ENCODE measurements at places on chromosomes 1 and 21.

GRCh38 chr1:25800703-25801377, 847 bp downstream of the SELENON start:
- no peak for DNase-seq

GRCh38 chr1:208059409-208060001, 148.6 kb upstream of the CD34 start:
- DNase-seq: no peak

DNA sequence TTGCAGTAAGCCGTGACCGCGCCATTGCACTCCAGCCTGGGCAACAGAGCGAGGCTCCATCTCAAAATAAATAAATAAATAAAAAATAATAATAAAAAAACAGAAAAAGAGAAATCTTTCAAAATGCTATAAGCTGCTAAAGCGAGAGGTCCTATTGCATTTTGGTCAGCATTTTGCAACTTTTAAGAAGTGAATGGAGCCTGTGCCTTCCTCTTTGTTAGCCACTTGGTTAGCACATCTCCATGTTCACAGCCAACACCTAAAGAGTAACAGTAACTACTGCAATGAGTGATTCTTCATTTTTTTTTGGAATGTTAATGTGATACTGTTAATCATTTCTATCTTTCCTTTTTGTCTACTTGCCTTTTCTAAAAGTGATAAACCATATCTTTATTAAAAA, 80.6 kb downstream of the ERG start:
- no peak for DNase-seq

GRCh38 chr1:215600867-215601266, 33.8 kb downstream of the KCTD3 start:
- no peak for DNase-seq

- no peak for DNase-seq
These were observed 23.6 kb downstream of the DIP2A start for GRCh38 chr21:46482225-46482845.

GRCh38 chr1:228507961-228508652, 20.9 kb downstream of the RNF187 start:
- DNase-seq: no peak

DNA sequence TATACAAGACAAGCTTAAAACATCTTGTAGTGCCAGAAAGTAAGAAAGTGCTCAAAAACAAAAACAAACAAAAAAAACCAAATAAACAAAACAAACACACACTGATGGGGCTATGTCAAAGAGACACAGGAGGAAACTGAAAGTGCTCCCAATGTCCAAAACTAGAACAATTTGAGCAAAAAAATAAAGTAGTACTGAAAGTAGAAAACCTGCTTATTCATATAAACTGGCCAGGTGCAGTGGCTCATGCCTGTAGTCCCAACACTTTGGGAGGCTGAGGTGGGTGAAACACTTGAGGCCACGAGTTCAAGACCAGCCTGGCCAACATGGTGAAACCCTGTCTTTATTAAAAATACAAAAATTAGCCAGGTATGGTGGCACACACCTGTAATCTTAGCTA, 129.9 kb downstream of the GLUL start:
- DNase-seq: no peak

DNA sequence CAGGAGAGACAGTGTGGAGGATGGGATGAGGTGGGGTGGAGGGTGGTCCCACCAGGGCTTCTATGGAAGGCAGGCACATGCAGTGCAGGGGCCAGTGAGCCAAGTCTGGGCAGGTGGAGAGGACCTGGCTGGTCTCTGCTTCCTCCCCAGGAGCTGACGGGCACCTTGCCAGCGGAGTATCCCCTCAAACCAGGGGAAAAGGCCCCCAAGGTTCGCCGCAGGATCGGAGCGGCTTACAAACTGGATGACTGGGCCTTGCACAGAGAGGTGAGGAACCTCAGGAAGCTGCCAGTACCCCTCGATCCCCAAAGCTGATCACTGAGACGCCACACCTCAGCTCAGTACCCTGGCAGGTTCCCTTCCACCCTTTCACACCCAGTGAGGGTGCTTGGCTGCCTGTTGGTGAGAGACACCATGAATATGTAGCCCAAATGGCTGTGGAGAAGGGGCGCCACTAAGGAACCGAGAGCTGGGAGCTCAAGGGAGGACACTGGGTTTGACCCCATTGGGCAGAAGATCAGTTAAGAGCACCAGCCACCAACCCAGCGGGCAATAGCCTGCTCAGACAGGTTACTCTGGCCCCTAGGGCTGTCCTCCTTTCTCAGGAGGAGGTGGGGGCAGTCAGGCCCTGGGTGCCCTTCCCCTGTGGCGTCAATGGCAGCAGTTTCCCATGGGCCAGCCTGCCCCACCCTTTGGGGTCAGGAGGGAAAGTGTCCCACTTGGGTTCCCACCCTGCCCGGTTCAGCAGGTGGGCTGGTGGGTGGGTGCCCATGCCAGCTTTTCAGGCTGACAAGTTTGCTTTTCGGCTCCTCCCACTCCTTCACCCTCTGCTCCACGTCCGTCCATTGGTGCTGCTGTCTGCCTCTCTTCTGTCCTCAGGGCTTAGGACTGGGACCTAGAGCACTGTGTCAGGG, 5.5 kb downstream of the INAVA start:
- no peak for DNase-seq

- no peak for DNase-seq
These were observed 164.1 kb upstream of the IRF2BP2 start for GRCh38 chr1:234773936-234774677.

DNA sequence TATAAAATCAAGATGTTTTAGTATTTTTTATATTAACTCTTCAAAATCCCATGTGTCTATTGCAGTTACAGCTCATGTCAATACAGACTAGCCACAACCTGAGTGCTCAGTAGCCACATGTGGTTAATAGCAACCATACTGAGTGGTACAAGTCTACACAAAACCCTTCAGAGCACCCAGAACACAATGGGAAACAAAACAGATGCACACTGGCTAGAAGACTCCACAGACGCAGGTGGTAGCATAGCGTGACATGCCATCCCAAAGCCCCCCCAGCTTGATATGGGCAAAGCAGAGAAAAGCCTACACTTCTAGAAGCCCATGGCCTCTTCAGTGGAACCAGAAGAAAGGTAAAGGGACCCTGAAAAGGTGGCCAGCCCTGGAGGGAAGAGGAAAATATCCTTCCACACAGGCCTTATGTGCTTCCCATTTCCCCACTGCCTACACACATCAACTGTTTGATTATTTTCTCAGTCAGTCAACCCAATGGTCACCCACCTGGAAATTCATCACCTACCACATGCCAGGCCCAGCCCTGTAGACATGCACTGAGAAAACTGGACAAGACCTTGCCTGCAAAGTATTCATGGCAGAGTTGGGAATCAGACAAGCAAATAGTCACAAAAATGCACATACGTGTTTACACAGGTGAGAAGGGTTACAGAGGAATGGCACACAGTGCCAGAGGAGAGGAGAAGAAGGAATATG, 175.0 kb downstream of the VAV3 start:
- no peak for DNase-seq

DNA sequence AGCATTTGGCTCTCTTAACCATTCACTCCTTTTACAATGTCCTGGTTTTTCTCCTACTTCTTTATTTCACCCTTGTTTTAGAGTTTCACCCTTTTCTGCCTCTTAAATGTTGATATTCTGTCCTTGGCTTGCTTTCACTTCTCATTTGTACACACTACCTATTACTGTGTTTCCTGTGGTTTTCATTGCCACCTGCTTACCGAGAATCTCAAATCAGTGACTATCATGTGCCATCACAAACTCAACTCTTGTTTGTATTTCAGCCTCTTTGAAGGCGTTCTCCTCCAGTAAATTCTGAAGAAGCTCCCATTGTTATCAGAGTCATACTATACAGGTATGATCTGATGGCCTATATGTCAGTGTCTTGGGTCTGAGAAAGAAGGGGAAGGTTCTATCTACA, 65.7 kb downstream of the NPHS2 start:
- DNase-seq: no peak

DNA sequence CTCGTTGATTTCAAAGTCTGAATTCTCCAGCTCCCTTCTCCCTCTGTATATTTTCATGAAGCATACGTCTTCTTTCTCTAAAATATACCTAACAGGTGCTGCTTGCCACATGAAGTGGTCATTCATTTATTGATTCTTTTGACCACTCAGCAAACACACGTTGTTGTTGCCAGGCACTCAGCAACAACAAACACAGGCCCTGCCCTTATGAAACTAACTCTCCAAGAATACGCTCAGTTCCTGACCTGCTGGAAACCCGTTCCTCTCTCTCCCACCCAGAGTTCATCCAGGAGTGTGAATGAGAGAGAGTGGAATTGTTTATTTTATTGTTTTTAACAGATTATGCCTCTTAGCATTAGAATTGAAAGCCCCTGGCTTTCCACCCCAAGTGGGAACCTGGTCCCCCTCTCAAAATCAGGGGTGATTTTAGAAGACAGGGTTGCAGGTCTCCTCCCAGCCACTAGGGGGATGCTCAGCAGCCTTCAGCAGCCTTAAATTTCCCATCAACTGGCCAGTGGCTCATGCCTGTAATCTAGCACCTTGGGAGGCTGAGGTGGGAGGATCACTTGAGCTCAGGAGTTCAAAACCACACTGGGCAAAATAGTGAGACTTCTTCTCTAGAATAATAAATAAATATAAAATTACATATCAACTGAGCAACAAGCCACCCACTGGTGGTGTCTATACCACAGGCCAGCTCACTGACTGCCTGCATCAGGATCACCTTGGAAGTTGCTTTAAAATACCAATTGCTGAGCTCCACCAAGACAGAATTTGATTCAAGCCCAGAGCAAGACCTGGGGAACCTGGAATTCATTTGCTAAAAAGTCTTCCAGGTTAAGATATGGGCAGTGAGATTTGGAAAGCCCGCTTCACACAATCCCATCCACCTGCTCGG, 181.0 kb upstream of the KLHDC7A start:
- DNase-seq: no peak

DNA sequence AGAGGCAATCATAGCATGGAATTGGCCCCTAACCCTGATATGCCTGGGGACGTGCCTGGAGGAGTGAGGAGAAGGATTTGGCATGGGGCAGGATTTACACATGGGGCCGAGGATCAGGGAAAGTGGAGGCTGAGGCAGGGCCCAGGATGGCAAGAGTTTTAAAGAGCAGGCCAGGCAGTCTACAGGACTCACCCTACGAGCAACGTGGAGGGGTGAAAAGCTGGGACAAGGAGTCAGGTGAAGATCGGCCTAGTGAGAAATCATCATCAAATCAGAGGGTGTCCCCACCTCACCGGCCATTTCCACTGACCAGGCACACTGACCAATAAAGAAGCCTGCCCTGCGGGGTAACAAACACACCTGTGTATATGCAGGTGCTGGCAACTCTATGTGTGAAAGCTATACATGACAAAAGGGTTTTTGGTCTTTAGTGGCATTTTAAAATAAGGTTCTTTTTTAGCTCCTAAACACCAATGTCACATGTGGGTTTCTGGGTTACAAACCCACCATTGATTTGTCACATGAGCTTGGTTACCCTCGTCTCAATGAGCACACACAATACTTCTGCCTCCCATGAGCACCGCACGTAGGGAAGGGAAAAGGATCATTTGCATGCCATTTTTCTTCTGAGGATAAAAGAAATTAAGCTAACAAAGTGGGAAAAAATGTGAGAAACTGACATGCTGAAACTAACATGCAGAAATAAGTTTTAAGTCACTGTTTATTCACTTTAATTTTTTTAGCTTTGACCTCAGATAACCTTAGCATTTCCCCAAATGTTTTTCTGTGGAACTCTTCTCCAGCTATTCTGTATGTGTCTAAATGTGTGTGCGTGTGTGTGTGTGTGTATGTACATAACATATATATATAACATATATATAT, 168.1 kb upstream of the EDN2 start:
- no peak for DNase-seq

GRCh38 chr21:38849776-38850175, 44.0 kb downstream of the ETS2 start:
- DNase-seq: no peak

- DNase-seq: no peak
These were observed 294.0 kb upstream of the C1orf87 start for GRCh38 chr1:60367532-60367931.

GRCh38 chr1:70353601-70354331, 756 bp downstream of the ANKRD13C start:
- DNase-seq: peak; percentile 79

DNA sequence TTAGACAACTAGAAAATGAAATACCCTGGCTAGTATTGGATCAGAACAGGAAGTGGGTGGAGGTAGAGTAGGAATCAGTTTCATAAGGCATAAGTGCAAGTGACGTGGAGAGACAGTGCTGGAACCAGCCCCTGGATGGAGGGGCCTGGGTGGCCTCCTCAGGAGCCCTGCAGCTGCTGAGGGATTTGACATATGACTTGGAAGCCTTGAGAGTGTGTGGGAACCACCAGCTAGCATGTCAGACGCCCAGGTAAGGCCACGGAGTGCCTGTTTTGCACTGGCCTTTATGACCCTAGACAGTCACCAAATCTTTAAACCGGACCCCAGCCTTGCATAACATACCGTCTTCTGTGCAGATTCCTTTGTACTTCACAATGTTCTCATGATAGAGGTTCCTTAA, 94.4 kb downstream of the RAVER2 start:
- no peak for DNase-seq

DNA sequence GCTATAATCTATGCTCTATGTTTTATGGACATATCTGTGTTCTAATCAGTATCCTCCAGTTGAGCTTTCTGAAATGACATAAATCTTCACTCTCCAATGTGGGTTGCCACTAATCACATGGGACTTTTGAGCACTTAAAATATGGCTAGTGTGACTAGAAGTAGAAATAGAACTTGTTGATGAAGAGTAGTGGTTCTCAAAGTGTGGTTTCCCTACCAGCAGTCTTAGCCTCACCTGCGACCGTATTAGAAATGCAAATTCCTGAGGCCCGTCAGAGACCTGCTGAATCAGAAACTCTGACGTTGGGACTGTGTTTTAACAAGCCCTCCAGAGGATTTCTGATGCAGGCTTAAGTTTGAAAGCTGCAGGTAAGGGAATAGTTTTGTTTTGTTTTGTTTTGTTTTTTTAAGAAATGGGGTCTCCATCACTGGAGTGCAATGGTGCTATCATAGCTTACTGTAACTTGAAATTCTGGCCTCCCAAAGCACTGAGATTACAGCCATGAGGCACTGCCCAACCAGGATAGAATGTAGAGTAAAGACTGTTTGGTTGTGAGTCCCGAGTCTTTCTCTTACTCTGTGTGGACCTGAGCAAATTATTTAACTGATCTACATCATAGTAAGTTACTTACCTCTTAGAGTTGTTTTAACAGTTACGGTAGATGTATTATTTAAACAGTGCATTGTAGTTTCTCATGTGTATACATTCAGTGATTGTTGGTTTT, 21.7 kb downstream of the GLRX2 start:
- DNase-seq: no peak

- no peak for DNase-seq
These were observed 48.6 kb downstream of the MDM4 start for GRCh38 chr1:204564835-204565234.

- peak; percentile 70 for DNase-seq
These were observed 226.6 kb upstream of the KAZN start for GRCh38 chr1:14371771-14372497.

- no peak for DNase-seq
These were observed 53.3 kb downstream of the SYF2 start for GRCh38 chr1:25178917-25179561.

DNA sequence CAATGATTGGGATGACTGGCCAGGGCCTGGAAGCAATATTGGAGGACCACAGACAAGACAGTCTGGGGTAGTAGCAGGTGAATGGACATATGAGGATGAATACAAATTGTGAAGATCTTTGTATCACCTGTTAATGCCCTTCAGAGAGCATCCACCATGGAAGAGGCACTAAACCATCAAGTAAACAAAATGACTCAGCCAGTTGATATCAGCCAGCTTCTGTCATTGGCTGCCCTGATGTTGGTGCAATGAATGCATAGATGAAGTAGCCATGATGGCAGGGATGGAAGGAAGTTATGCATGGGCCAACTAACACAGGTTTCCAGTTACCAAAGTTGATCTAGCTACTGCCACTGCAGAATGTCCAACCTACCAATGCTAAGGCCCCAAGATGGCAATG, 16.1 kb upstream of the ERI3 start:
- DNase-seq: no peak

Measured in fibroblast of skin of scalp (primary cell).